ENCODE measurements at places on chromosomes 3 and 15.

GRCh38 chr15:61364871-61365270, 135.8 kb upstream of the RORA start:
- DNase-seq = no peak

DNA sequence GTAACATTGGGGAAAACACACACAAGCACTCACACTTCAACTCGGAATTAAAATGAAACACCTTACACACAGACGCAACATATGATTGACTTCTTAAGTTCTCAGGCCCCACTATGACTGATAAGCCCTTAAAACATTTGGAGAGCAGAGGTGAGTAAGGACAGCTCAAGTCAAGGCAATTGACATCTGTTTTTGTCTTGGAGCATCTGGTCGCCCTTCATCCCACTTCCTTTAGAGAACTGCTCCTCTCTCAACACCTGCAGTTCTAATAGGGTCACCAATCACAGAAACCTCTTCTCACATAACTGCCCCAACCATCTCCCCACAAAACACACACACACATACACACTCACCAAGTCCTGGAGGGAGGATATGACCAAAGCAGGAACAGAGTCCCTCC, 43.4 kb downstream of the ERC2 start:
- no peak for DNase-seq

GRCh38 chr15:67701669-67702068, 123.6 kb upstream of the SKOR1 start:
- DNase-seq = no peak

GRCh38 chr3:16207031-16207430, 32.6 kb downstream of the GALNT15 start:
- no peak for DNase-seq

DNA sequence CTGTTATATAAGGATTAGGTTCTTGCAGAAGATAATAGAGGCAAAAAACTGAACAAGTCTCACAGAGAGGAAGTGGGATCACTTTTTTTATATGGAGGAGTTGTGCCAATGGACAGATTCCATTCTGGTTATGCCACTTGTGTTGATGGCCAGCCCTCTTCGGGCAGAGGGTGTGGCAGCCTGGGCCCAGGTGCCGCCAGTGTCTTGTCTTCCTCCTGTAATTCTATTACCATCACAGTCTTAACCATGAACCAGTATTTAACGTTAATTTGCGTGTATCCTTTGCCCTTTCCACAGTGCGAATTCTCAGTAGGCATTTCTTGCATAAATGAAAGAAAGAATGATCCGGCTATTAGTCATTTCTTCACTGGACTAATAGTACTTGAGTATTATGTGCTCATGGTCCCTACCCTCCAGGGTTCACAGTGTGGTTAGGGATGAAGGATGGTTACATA, 7.0 kb upstream of the USP4 start:
- no peak for DNase-seq

DNA sequence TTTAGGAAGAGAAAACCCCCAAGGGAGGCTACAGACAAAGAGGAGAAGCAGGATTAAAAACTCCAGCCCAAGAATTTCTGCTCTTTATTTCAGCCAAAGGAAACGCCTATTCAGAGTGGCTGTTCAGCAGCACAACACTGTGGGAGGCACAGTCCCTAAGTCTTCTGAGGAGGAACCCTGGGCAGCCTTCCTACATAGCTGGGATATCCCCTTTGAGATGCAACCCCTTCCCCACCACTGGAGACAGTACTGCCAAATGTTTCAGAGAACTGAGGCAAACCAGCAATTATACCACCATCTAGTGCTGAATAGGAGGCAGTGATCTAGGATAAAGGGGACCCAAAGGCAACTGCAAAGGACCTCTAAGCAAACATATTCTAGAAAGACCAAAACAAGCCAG, 168.1 kb downstream of the VPS13C start:
- DNase-seq = no peak
